HFFc6 (cell line): ENCODE measurements at places on chromosomes 11 and 22.
A peak's percentile ranks its signal among the peaks of the same experiment; 100 is the strongest.

GRCh38 chr22:37043828-37044538 lies 7.6 kb upstream of the KCTD17 start:
- DNase-seq, result peak; percentile 14

GRCh38 chr11:1202154-1202775 lies 20.6 kb upstream of the MUC5B start:
- DNase-seq, result no peak

GRCh38 chr22:24894220-24894975 lies 52.1 kb downstream of the LHFPL7 start:
- peak; percentile 92 for DNase-seq

DNA sequence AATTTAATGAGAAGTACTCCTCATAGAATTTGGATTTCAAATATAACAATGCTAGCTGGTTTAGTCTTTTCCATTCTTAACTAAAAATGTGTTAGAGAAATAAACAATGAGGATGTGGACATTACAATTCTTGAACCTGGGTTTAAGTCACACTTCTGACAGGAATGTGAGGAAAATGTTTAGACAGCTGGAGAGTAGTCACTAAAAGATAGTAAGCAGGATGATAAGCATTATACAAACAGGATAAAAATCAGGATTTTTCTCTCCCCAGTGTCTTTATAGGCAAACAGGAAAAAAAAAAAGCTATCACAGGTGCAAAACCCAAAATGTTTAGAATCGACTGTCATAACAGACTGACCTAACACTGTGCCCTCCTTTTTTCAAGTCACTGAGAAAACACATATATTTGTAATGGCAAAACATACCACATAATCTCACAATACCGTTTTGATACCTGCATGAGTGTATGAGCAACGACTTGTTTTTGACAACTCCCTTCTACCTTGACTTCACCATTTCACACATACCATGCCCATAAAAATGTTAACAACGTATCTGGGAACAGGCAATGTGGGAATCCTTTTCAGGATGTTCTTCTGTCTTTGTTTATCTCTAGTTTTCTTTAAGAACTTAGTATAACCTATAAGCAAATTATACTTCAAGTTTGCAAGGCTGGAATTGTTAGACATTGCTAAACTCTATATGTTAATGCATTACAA lies 242.0 kb downstream of the SBF2 start:
- no peak for DNase-seq

GRCh38 chr11:77139201-77139600 lies 11.2 kb downstream of the MYO7A start:
- no peak for DNase-seq

- DNase-seq, result no peak
These were observed 33.3 kb downstream of the RSPH14 start for GRCh38 chr22:23108249-23109078.

- DNase-seq, result no peak
These were observed 135.9 kb upstream of the KIRREL3 start for GRCh38 chr11:127136438-127136837.

GRCh38 chr11:103358251-103358650 lies 249.0 kb downstream of the DYNC2H1 start:
- DNase-seq, result peak; percentile 42

DNA sequence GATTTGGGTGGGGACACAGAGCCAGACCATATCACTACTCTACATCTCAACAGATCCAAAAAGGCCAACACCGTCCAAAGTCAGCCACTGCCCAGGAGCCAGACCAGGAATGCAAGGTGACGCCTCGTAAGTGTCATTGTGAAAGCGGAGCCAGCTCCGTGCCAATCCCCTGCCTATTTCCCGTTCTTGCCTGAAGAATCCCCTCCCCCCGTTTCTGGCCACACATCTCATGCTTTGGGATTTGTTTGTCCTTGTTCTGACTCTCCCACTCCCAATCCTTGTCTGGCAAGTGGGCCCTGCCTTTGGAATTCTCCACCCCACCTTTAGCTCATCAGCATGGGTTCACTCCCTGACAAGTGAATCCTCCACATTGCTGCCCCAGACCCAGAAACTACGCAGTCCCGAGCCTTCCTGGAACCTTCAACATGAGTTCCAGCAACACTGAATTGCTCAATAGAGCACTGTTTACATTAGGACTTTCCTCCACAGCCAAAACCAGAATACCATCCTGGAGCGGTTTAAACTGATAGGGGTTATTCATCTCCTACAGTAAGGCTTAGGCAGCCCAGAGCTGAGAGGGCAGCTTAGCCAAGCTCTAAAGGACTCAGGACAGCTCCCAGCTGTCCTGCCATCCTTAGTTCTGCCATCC lies 6.0 kb upstream of the SLC35C1 start:
- no peak for DNase-seq
